Esophagus mucosa (tissue), 1 donor: ENCODE measurements at places on chromosomes 11 and 22. TPM values are rescaled to one million over a fixed set of nuclear protein-coding genes. Genes with fewer than 3 reads are reported as not detected.

The EIF1AD gene
- 23.0 TPM for total RNA-seq

The ART1 gene
- not detected for total RNA-seq

The DNAJC24 gene
- total RNA-seq, result 8.4 TPM

The SCGB1C1 gene
- not detected for total RNA-seq

The RSF1 gene
- total RNA-seq, result 17.3 TPM

The KCNJ1 gene
- total RNA-seq, result not detected

The MS4A3 gene
- not detected for total RNA-seq

The RASL10A gene
- total RNA-seq, result 0.88 TPM

The C22orf23 gene
- not detected for total RNA-seq

The TRIM29 gene
- total RNA-seq, result 1,294 TPM

The OR52E5 gene
- not detected for total RNA-seq

The CECR2 gene
- 0.40 TPM for total RNA-seq

The SPTBN2 gene
- 138 TPM for total RNA-seq

The LRFN4 gene
- 8.6 TPM for total RNA-seq

The SESN3 gene
- total RNA-seq, result 30.5 TPM

The OR8A1 gene
- total RNA-seq, result not detected

The CTTN gene
- 173 TPM for total RNA-seq

The NCAM1 gene
- total RNA-seq, result 0.60 TPM

The TNNT3 gene
- total RNA-seq, result 0.40 TPM

The POLA2 gene
- 11.2 TPM for total RNA-seq

The ANO3 gene
- total RNA-seq, result not detected

The MS4A4E gene
- total RNA-seq, result 0.64 TPM

The DKK3 gene
- total RNA-seq, result 21.2 TPM

The KRTAP5-11 gene
- total RNA-seq, result not detected

The ZP1 gene
- not detected for total RNA-seq

The KCNQ1OT1 gene
- total RNA-seq, result 0.60 TPM

The RIBC2 gene
- 0.64 TPM for total RNA-seq

The KCNJ4 gene
- total RNA-seq, result not detected

The ZNF143 gene
- total RNA-seq, result 12.6 TPM

The FOXR1 gene
- total RNA-seq, result not detected

The FUT4 gene
- total RNA-seq, result 1.4 TPM

The BLID gene
- total RNA-seq, result 0.56 TPM

The LINC01488 gene
- not detected for total RNA-seq

The CSRP3 gene
- not detected for total RNA-seq

The ANO1 gene
- 7.9 TPM for total RNA-seq

The LRP5 gene
- total RNA-seq, result 15.9 TPM

The SLC35E4 gene
- 2.0 TPM for total RNA-seq

The MRGPRF gene
- 1.7 TPM for total RNA-seq

The TECTA gene
- total RNA-seq, result 0.28 TPM

The SAA2 gene
- 19.0 TPM for total RNA-seq

The RFPL1 gene
- not detected for total RNA-seq

The SH3BP1 gene
- total RNA-seq, result 40.2 TPM

The MRGPRX4 gene
- not detected for total RNA-seq

The BTG4 gene
- not detected for total RNA-seq

The CST6 gene
- total RNA-seq, result 9.2 TPM

The C22orf42 gene
- total RNA-seq, result not detected

The AP1B1 gene
- total RNA-seq, result 80.8 TPM

The TPCN2 gene
- total RNA-seq, result 6.6 TPM

The VSIG10L2 gene
- total RNA-seq, result not detected

The HIRA gene
- 15.8 TPM for total RNA-seq

The C11orf91 gene
- 1.1 TPM for total RNA-seq

The KDM4D gene
- total RNA-seq, result 0.32 TPM

The CCDC15 gene
- 2.4 TPM for total RNA-seq

The PTPRCAP gene
- total RNA-seq, result 2.5 TPM
